NCI-H1092 treated with DMSO at 0.1 percent for 48 hours (cell line): ENCODE measurements at places on chromosomes 5 and 9.

DNA sequence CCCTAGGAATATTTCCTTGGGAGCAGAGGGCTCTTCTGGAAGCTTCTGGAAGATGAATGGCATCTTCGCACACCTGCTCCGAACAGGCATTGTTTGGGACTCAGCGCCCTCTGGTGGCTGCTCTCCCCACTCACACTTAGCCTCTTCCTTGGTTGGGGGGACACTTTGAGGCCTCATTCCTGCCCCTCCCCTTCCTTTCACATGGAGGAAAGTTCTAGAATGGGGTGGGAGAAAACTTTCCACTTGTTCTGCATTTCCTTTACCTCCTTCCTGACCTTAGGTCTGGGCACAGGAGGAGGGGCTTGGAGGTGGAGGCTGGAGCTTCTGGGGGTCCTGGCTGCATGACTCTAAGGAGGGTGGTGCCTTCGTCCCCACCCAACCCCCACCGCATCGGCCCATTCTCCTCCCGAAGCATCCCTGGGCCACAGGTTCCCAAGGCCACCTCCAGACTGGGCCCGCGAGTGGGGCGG is 19.3 kb upstream of the SMIM32 start:
- peak; percentile 54 for DNase-seq

DNA sequence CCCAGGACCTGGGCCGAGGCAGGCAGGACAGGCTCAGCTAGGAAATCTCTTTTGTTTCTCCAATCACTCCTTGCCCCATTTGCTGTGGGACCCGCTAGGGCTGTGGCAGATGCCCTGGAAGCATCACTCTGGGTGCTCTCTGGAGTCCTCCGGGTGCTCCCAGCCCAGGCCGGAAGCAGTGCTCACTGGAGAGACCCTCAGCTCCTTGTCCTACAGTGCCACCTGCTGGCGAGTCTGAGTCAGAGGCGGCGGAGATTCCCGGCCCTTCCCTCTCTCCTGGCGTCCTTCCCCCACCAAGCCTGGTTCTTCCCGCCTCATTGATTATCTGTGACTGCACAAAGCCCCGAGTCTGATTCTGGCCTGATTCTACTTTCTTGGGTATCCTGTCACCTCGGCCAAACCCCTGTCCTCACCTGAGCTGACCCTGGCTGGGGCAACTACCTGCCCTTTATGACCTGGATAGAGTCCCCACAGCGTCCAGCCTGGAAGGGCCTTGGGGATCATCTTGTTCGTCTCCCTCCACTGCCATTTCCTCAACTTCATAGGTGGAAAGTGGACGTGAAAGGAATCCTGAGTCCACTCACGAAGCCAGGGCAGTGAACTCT is 7.3 kb upstream of the BARHL1 start:
- peak; percentile 77 for DNase-seq

- DNase-seq = no peak
Observed at GRCh38 chr5:138658676-138659075, 83.5 kb upstream of the HSPA9 start.

- DNase-seq = no peak
Observed at GRCh38 chr5:995318-995717, 13.3 kb upstream of the NKD2 start.

- no peak for DNase-seq
Observed at GRCh38 chr5:139061274-139061673, 136.9 kb downstream of the SIL1 start.

DNA sequence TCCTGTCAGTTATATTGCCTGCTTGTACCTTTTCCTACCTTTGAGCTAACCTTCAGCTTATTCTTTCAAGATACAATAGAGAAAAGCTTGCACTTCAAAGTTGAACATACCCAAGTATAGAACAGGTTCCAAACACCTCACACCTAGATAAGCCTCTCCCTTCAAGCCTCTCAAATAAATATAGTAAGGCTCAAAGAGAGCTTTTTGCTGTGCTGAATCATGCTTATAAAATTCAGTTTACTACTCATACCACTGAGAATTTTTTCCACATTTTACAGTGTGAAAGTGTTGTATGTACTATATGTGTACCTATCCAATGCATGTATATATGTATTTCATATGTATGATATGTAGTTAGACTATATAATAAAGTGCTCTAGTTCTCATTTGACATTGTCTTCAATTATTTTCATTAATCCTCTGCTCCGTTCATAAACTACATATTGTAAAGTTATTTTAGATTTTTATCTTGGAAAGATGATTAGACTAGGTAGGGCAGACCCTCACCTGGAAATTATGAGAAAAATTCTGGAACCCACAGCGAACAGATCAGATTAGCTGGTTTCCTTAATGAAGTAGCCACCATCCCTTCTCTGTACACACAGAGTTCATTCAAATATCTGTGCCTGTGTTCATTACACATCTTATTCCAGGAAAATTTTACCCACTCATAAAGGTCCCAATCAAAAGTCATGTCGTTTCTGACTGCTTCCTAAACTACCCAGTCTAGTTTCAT is 149.2 kb upstream of the RGMB start:
- no peak for DNase-seq
